Myocyte (in vitro differentiated cells): ENCODE measurements at places on chromosomes 16 and 17.
A peak's percentile ranks its signal among the peaks of the same experiment; 100 is the strongest.

DNA sequence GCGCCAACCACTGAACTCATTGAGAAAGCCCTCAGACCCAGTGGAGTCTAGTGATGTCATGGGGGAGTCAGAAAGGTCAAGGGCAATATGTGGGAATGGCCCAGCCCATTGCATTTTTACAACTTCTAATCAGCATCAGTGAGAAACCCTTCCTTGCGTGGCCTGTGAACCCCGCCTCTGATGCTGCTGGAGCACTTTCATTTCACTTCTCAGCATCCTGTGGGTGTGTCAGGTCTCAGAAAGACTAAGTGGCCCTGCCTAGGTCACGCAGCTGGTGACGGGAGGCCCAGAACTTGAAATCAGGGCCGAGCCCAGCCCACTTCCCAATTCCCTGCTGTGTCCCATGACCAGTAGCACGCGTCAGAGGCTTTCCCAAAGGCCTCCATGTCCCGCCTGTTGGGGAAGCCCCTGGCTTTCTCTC lies 6.1 kb downstream of the DNAI2 start:
- no peak for DNase-seq

DNA sequence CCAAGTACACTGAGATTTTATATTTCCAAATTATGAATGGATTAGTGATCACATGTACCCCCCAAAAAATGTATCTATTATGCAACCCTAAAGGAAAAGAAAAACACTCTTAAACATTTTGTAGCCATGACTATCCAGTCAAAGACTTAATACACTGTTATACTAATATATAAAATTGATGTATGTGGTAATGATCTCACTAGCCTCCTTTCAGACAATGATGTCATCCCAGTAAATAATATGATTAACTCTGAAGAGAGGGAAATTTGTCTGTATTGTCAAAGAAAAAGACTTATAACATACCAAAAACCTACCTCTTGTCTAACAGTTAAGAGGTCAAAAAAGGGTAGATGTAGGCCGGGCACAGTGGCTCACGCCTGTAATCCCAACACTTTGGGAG lies 80.7 kb downstream of the USP32 start:
- no peak for DNase-seq

DNA sequence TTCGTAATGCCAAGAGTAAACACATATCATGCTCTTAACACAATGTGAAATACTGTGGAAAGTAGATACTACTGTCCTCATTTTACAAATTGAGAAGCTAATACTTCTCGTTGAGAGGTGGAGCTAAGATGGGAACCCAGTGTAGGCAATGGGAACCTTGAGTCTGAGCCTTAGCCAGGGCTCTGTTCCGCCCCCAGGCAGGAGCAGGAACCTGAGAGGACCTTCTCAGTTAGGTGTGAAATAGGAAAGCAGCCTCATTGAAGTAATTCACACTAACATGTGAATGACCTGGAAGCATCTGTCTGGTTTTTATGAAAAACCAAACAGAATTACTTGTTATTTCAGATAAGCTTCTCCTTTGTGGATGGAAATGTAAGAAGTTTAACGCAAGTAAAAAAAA lies 62.6 kb upstream of the RBFOX1 start:
- DNase-seq, result no peak

- DNase-seq, result no peak
These were observed 9.3 kb downstream of the PDP2 start for GRCh38 chr16:66889622-66890021.

DNA sequence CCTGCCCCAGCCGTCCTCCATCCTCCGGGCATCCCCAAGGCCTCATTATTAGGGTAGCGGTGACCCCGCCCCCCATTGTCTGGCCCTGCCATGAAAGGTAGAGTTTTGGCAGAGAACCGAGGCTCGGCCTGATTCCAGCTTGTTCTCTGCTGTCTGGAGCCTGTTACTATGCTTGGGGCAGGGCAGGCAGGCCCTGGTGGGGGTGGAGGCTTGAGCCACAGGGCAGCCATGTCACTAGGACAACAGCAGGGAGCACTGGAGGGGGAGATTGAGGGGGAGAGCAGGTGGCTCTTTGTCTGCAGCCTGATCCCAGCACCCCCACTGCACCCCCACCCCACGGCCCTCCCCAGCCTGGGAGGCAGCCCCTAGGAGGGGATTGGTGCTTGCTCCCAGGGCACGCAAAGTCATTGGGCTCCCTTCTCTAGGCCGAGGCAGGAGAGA lies 15.4 kb downstream of the RHBDL3 start:
- no peak for DNase-seq

DNA sequence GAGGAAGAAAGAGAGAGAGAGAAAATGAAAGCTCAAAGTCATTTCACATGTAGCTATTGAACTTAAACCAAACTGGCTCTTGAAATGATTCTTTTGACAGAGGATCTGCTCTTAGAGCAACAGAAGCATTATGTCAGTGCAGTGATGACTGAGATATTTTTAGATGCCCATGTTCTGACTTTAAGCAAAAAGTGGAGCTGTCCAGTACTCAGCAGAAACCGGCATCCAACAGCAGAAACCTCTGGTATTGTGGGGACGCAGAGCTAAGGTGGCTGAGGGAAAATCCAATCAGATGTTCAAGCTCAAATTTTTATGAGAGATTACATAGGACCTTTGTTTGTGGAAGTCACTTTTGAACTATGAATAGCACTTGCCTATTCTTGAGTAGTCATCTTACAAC lies 69.8 kb upstream of the ANKFN1 start:
- DNase-seq, result peak; percentile 42

DNA sequence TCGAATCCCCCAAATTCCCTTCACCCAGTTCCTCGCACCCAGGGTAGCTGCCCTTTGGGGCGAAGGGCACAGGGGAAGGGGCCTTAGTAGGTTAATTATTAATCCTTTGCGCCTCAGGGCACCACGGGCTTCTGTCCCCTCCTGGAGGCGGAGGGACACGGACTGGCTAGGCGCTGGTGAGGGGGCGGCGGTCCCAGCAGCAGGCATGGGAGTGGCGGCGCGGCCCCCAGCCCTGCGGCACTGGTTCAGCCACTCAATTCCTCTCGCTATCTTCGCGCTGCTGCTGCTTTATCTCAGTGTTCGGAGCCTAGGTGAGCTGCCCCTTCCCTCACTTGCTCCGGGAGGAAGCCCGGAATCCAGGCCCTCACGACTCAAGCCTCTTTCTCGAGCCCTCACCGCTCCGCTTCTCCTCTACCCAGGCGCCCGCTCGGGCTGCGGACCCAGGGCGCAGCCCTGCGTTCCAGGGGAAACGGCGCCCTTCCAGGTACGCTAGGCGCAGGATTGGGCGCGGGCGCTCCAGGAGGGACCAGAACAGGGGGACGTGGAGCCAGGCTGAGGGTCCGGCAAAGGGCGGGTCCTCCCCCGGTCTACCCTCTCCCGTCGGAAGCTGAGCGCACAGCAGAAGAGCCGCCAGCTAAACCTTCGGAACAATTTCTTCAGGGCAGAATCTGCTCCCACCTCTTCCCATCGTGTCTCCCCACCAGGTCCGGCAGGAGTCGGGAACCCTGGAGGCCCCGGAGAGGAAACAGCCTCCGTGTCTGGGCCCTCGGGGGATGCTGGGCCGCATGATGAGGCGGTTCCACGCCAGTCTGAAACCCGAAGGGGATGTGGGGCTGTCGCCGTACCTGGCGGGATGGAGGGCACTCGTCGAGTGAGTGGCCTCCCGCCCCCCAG lies at the start of gene GLTPD2:
TSS of gene GLTPD2 (plus strand) at position 158 of the 894 bp plus-strand sequence. CDS start at position 206, 48 bp downstream.
- DNase-seq, result no peak

GRCh38 chr17:77365584-77366186 lies 224.9 kb downstream of the SEC14L1 start:
- DNase-seq, result peak; percentile 95

DNA sequence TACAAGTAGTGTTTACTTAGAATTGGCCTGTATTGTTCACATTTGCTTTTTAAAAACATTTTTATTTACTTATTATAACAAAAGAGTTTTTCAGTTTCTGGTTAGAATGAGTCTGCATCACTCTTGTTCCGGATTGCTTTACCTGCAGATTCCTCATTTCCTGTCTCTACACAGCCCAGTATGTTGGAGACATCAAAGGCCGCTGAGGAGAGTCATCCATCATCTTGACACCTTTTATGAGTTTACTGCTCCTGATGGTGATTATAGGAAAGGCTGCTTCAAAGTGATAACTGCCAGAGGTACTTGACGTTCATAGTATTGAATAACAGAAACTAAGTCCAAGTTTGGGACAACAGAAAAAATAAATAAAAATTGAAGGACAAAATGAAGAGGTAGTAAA lies 490.5 kb upstream of the CA10 start:
- no peak for DNase-seq

DNA sequence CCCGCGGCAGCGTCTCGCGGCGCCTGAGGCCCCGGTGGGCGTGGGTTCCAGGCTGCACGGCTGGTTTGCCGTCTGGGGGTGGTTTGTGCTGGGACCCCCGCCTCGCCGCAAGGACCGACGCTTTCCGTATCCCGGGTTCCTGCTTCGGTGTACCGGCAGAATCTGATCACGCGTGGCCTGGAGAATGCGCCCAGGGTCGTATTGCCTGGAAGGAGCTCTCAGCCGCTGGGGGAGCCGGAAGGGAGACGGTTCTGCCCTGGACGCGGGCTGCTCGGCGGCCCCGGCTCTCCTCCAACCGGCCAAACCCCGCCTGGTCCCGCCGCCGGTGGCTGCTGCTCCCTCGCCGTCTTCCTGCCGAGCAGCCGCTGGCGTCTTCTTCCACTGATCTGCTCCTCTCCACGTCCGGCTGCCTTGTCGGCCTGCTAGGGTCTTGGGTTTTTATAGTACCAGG lies 39.8 kb downstream of the ZNF778 start:
- no peak for DNase-seq
